NCI-H1930 (cell line): ENCODE measurements at places on chromosomes 4 and X.

DNA sequence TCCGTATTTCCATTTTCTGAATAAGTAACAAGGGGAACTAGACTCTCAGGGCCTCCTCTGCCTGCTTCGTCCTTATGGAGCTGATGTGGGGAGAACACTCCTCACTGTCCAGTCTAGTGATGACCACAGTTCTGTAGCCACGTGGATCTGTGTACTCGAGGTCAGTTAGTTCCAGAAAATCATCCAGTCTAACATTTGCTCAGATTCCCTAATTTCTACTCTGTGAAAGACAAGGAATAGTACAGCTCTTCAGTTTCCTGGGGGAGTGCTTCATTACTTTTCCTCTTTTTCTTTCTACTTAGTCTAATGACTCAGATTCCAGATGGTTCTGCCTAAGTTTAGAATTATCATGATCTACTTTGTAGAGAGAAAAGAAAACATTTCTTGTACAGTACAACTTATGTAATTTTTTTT is 82.6 kb downstream of the SORBS2 start:
- DNase-seq = no peak

GRCh38 chr4:111323496-111323895 is 700.6 kb upstream of the PITX2 start:
- DNase-seq = no peak

GRCh38 chr4:1711055-1711570 is 1.0 kb downstream of the SLBP start:
- DNase-seq = no peak

DNA sequence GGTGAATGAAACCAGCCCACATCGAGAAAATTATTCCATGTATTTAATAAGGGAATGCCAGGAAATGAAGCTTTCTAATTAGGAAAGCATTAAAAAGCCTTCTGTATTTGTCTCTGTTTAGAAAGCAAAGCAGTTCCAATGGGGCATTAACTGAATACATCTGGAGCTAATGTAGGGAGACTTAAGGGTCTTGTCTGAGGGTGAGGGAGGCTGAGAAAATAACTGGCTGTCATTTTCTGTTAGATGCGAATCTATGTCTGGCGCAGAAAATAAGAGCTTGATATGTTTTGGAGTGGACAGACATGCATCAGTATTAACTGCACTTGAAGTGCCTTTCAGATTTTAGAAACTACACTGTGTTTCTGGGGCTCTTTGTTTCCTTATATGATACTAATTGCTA is 111.3 kb downstream of the KLHL8 start:
- no peak for DNase-seq

- DNase-seq = no peak
Measured at GRCh38 chr4:82718162-82718940, 80.2 kb downstream of the SCD5 start.

DNA sequence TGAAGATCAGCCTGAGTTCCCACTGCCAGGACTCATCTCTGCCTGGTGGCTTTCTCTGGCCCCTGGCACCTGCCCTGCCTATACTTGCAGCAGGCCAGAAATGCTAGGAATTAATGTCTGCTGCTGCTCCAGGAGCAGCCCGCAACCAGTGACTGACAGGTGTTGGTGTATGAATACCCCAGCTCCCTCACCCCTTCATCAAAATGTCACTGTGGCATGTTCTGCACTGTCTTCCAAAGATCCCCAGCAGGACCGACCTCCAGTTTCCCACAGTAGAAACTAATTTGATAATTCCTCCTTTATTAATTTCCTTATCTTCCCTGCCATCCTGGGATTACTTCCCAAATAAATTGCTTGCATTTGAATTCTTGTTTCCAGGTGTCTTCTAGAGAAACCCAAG is 425.4 kb downstream of the BCOR start:
- no peak for DNase-seq

- no peak for DNase-seq
Measured at GRCh38 chrX:41289095-41289494, 44.9 kb upstream of the DDX3X start.

- no peak for DNase-seq
Measured at GRCh38 chrX:42386681-42387080, 391.3 kb downstream of the PPP1R2C start.

GRCh38 chr4:85369703-85370380 is 105.1 kb upstream of the ARHGAP24 start:
- no peak for DNase-seq

DNA sequence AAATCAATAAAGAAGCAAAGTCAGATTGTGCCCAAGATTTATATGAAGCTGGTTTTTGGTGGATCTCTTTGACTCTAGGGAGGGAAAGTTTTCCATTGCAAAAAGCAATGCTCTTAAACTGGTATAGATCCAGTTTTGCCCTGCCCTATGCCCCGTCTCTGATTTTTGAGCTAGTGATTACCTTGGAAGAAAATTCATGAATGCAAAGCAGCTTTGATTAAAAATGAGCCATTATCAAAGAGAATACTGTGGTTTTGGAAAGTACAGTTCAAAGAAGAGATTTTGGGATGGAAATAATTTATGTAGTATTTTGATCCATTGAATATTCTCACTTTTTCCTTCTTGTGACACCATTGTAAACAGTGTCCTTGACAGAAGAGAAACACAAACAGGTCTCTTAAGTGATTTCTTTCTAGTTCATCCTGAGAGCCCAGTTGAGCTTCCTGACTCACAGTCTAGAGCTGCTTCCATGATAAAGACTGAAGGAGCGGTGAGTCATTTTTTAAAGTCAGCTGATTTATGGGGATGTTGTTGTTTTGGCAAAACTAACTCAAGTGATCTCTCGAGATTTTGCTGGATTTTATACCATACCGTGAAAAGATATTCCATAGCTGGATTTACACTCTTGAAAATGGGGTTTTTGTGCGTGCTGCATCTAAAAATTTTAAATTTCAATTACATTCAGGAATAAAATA is 76.7 kb downstream of the AFF1 start:
- DNase-seq = no peak

- DNase-seq = no peak
Measured at GRCh38 chr4:182968917-182969650, 51.9 kb upstream of the DCTD start.

- DNase-seq = peak; percentile 63
Measured at GRCh38 chr4:143184217-143184502, 557 bp upstream of the USP38 start.
